ENCODE measurements at places on chromosomes 7 and 10.

- DNase-seq: no peak
These were observed 132.3 kb upstream of the CHST15 start for GRCh38 chr10:124225467-124226270.

- no peak for DNase-seq
These were observed 25.1 kb downstream of the NEBL start for GRCh38 chr10:20871970-20872369.

GRCh38 chr10:126398924-126399323, 10.6 kb upstream of the ADAM12 start:
- DNase-seq: no peak

- no peak for DNase-seq
These were observed 178.2 kb downstream of the ARL4A start for GRCh38 chr7:12865593-12865992.

DNA sequence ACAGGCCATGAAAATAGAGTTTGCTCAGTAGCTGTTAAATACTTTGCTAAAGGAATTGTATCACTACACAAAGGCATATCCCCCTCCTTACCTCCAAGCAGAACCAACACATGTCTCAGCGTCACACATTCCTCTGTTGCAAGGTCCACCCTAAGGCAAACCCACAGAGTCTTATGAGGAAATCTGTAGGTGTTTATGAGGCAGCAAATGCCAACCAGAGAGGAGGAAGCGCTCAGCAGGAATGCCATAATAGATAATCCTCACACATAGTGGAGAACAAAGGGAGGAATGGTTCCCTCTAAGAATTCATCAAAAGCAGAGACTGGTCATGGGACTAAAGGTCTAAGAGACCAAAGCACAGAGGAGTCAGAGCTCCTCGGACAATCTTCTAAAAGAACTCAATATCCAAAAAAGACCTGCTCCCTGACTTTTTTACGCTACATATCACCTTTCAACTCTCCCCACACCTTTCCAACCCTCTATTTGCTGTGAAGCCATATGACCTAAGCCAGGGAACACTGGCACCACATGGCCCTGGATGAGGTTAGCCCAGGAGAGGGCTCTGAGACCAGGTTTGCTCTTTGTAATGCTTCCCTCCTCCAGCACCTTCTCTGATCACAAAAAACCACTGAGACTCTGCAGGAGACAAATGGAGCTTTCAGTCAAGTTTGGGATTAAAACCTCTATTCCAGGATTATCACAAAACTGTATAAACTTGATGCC, 7.3 kb downstream of the SLC25A13 start:
- no peak for DNase-seq

- no peak for DNase-seq
These were observed 102.8 kb downstream of the MICU1 start for GRCh38 chr10:72523062-72523461.

- no peak for DNase-seq
These were observed at the start of gene CPA4 for GRCh38 chr7:130292682-130293257. Gene CPA4, plus strand, starts transcription at chr7:130293161. Its CDS starts 20 bp downstream, at chr7:130293181.

DNA sequence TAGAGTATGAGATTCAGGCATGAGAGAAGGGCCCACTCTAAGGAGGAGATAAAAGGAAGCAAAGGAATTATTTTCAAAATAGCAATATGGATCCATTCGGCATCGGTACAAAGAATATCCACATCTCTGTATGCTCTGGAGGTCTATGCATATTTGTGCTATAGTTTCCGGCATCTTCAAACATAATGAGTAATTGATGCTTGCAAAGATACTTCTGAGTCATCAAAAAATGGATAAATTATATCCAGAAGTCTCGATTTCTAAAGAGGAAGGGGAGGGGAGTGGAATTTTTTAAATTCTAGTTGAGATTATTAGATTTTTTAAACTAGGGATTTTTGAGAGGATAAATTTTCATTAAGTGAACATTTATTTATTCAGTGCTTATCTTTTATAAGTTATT, 72.9 kb upstream of the KIAA1217 start:
- DNase-seq: no peak

Data from frontal cortex (tissue), 4 donors.